ENCODE measurements at places on chromosomes 6 and 20. TPM values are rescaled to one million over a fixed set of nuclear protein-coding genes. Genes with fewer than 3 reads are reported as not detected.

- no peak for DNase-seq
Observed at GRCh38 chr6:34552620-34553019, 3.5 kb downstream of the SPDEF start.

DNA sequence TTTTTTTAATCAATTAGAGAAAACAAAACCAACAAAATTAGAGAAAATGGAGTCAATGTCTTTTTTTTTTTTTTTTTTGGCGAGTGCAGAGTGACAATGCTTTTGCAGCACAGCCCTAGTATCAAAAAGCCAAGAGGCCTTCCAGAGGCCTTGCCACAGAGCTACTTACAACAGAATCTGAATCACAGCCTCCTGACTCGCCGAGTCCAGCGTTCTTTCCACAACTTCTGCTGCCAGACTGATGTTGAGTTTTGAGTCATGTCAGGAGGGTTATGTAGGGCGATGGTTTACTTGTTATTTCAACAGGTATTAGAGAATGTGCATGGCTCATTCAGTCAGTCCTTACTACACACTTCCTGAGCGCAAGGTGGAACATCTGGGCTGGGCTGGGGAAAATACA lies 88.6 kb downstream of the FNDC1 start:
- DNase-seq, result no peak

- DNase-seq, result no peak
Observed at GRCh38 chr20:15564981-15565380, 1008.3 kb downstream of the KIF16B start.

Gene AGPAT4
- 19.4 TPM for polyA plus RNA-seq

- DNase-seq, result no peak
Observed at GRCh38 chr6:118740372-118740771, 89.0 kb upstream of the CEP85L start.
